Endothelial cell of coronary artery (primary cell): ENCODE measurements at places on chromosomes 7 and 10. TPM values are rescaled to one million over a fixed set of nuclear protein-coding genes. Genes with fewer than 3 reads are reported as not detected.

The AGAP4 gene
- 4.0 and 4.5 TPM in 2 replicates for total RNA-seq

The SYPL1 gene
- 41.7 and 56.0 TPM in 2 replicates for total RNA-seq

The DKK1 gene
- 86.2 and 112 TPM in 2 replicates for total RNA-seq

The TMEM26 gene
- total RNA-seq = under 0.01 and 0.09 TPM in 2 replicates

The SFRP4 gene
- total RNA-seq = 0.09 and 8.9 TPM in 2 replicates

The RASA4B gene
- total RNA-seq = 1.5 and 2.1 TPM in 2 replicates

The SFRP5 gene
- total RNA-seq = not detected in 2 replicates

The PHKG1 gene
- total RNA-seq = 0.19 and 0.36 TPM in 2 replicates

The ITGA8 gene
- total RNA-seq = under 0.01 and 0.18 TPM in 2 replicates

The CDNF gene
- 0.36 and 0.47 TPM in 2 replicates for total RNA-seq

The CACNB2 gene
- not detected in 2 replicates for total RNA-seq

The ZNF736 gene
- total RNA-seq = 2.6 and 7.9 TPM in 2 replicates

The STEAP1 gene
- 8.5 and 10.8 TPM in 2 replicates for total RNA-seq

The FAM241B gene
- total RNA-seq = 0.18 and 0.28 TPM in 2 replicates

The CDK14 gene
- 16.3 and 24.1 TPM in 2 replicates for total RNA-seq

The CDK5 gene
- 24.8 and 33.5 TPM in 2 replicates for total RNA-seq

The XRCC2 gene
- total RNA-seq = 2.0 and 3.7 TPM in 2 replicates

The GIMAP5 gene
- 13.6 and 42.8 TPM in 2 replicates for total RNA-seq

The SLC18A3 gene
- total RNA-seq = under 0.01 TPM in 1 of 2 replicates, not detected in the other

The CLCN1 gene
- not detected in 2 replicates for total RNA-seq

The IFIT1B gene
- total RNA-seq = not detected in 2 replicates

The SKAP2 gene
- total RNA-seq = 8.1 and 11.1 TPM in 2 replicates

The ZNF365 gene
- total RNA-seq = 0.28 and 0.45 TPM in 2 replicates
